NK-92 treated with Interleukin-12 subunit alpha and Interleukin-12 subunit beta, amount 100 ng/mL, for 24 hours (cell line): ENCODE measurements at places on chromosomes 1 and 21.
A peak's percentile ranks its signal among the peaks of the same experiment; 100 is the strongest.

DNA sequence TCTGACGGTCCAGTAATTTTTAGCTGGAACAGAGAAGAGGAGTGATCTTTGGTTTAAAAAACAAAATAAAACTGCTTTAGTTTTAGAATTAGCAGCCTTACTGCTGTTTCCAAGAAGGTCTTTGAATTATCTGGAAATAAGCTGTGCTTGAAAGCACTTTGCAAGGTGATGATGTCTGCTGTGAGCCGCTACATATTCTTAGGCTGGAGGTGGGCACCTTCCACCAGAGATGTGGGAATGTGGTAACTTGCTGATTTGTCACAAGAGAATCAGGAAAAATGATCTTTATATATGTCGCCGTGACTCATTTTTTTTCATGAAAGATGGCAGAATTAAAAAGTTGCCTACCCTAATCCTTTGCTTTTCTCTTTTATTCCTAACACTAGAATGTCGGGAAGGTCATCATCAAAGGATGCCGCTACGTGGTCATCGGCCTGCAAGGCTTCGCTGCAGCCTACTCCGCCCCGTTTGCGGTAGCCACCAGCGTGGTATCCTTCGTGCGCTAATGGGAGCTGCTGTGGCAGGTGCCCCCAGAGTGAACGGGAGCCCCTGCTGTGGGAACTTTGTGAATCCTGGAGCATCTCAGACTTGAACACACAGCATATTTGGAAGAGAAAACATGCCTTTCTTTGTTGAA, 6.2 kb downstream of the C1orf115 start:
- DNase-seq, result no peak

DNA sequence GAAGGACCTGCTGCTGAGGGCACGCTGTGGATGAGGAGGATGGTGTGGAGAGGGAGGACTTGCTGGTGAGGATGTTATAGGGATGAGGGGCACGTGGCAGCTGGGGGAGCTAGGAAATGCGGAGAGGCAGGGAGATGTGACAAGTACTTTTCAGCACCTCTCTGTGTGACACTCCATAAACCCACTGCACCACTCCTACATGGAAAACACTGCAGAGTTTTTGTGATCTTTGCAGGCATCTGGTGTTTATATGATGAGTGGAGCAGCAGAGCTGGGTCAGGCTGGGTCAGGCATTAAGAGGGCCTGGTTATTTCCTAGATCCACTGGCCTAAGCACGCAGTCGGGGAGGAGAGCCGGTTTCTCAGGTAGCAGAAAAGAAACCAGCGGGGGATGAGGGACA, 167.3 kb upstream of the COA6 start:
- no peak for DNase-seq

GRCh38 chr1:28259934-28260802, 850 bp downstream of the SESN2 start:
- DNase-seq, result peak; percentile 52

DNA sequence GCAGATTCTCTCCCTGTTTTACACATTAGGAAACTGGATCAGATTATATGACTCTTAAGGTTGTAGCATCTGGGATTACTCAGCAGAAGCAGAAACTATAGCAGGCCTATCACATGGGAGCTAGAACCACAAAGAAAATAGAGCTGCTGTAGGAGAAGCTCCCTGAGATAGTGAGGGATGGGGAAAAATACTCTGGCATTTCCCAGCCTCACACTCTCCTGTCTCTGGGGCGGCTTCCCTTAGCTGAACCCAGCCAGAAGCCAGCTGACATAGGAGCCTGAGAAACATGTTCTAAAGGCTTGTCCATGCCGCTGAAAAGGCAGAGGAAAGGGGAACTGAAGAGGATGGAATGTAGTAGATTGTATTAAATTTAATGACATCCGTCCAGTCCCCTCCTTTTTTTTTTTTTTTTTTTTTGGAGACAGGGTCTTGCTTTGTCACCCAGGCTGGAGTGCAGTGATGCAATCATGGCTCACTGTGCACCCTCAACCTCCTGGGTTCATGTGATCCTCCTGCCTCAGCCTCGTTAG, 76.8 kb upstream of the DNAJC6 start:
- DNase-seq, result no peak

GRCh38 chr1:176073524-176074157, 133.4 kb downstream of the COP1 start:
- no peak for DNase-seq

DNA sequence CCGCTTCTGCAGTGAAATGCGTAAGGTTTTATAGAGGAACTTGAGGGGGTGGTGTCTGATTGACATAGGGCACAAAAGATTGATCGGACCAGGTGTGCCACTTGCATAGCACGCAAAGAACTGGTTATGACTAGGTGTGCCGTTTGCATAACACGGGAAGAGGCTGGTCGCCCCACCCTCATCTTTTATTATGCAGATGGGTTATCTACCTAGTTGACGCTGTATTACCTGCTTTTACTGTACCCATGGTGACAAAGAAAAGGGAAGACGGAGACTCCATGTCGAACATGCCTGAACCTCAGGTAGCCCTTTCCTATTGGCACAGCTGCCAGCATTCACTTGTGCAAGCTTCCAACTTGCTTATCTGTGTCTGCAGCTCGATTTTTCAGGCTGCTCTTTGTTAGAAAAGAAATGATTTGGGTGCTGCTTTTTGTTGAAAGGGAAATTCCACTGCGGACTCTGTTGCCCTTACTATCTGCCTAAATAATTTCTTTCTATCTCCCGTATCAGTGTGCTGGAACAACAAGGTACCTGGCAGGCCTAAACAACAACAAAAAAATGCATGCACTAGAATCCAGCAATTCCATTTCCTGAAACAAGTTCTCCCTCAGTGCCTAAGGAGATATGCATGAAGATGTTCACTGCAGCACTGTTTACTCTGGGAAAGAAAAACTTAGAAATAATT, 194.4 kb upstream of the KAZN start:
- no peak for DNase-seq

DNA sequence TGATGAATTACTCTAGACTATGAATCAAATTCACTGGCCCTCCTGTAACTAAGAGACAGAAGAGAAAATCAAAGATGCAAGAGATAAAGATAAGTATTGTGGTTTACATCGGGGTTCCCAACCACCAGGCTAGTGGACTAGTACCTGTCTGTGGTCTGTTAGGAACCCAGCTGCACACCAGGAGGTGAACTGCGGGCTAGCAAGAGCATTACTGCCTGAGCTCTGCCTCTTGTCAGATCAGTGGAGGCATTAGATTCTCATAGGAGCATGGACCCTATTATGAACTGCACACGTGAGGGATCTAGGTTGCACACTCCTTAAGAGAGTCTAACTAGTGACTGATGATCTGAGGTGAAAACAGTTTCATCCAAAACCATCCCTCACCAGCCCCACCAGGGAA, 58.9 kb upstream of the DUSP10 start:
- DNase-seq, result no peak
